ENCODE measurements at places on chromosomes 1 and 21. TPM values are rescaled to one million over a fixed set of nuclear protein-coding genes. Genes with fewer than 3 reads are reported as not detected.

Gene DCST1
- total RNA-seq, result not detected

Gene RASAL2
- 28.9 TPM for total RNA-seq

DNA sequence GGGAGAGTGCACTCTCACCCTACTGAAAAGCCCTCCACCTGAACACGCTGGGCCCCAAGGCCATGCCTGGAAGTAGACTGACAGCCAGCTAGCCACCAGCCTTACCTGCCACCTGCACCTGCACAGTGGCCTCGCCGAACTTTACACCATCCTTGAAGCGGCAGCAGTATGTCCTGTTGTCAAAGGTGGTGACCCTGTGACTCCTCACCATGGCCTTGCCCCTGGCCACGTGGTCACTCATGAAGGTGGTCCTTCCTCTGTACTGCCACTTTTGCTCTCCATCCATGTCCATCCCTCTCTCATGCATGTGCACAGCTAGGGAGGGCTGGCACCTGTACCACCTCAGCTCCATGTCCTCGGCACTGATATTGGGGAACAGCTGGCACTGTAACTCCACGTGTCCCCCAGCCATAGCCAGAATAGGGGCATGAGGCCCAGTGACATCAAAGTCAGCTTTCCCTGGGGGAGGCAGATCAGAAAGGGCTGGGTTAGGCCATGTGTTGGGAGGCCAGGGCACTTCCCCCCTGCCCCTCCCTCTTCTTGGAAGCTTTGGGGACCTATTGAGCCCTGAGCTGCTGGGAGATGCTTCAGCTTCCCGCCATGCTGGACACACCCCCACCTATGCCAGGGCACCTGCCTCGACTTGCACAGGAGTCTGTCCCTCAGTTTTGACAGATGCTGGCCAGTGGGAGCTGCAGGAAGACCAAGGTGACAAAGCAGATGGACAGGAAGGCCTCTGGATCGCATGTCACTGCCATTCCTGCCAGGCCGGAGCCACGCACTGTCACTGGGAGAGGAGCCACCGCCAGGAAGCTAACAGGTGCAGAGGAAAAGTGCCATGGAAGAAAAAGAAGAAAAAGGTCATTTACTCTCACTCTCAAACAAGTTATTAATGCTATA is 24.6 kb downstream of the RNF187 start:
- DNase-seq, result no peak

DNA sequence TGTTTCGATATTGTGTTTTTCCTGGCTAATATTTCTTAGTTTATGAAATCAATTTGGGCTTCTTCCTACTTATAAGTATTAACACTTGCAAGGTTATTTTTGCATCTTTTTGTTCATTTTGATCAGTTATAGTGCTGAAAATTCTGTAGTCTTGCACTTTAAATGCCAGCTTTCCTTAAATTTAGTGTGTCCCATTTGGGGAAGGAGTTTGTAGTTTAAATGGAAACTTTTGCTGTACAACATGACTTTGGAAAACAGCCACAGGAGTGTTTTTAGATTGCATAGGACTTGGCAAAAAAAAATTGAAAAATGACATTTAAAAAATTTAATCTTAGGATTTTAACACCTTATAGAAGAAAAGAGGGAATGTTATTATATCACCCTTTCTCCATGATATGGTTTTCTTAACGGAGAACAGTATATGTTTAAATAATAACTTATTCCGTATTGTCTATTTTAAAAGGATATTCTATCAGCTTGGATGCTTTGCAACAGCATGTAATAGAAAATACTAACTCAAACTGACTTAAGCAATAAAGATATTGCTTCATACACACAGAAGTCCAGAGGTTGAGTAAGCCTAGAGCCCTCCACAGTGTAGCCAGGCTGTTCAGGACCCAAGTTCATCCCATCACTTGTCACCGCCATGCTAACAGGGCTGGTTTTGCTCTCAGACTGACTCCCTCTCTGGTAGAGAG is 53.8 kb downstream of the LYPLAL1 start:
- no peak for DNase-seq

GRCh38 chr1:229557913-229558414 is 543 bp downstream of the ABCB10 start:
- peak; percentile 60 for DNase-seq

GRCh38 chr1:9291914-9292360 is 757 bp upstream of the SPSB1 start:
- DNase-seq, result no peak

- DNase-seq, result no peak
Measured at GRCh38 chr1:202580619-202581018, 129.6 kb downstream of the SYT2 start.

GRCh38 chr1:209439828-209440227 is 143.7 kb upstream of the CAMK1G start:
- no peak for DNase-seq

GRCh38 chr1:43446881-43447835 is 6.6 kb downstream of the HYI start:
- DNase-seq, result no peak

Gene HAPLN2
- 0.41 TPM for total RNA-seq

GRCh38 chr1:95041491-95042165 is 31.1 kb downstream of the ALG14 start:
- DNase-seq, result peak; percentile 18

GRCh38 chr21:15894596-15894995 is 164.8 kb downstream of the USP25 start:
- DNase-seq, result no peak
